ENCODE measurements at places on chromosomes 5 and 9.

DNA sequence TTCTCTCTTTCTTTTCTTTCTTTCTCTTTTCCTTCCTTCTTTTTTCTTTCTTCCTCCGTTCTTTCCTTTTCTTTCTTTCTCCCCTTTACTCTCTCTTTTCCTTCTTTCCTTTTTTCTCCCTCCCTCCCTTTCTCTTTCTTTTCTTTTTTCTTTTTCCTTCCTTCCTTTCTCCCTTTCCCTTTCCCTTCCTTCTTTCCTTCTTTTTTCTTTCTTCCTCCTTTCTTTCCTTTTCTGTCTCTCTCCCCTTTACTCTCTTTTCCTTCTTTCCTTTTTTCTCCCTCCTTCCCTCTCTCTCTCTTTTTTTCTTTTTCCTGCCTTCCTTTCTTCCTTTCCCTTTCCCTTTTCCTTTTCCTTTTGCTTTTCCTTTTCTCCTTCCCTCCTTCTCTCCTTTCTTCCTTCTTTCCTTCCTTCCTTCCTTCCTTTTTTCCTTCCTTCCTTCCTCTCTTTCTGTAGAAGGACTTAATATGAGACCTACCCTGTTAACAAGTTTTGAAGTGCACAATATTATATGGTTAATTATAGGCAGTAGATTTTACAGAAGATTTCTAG lies 142.7 kb upstream of the CD180 start:
- DNase-seq: no peak

DNA sequence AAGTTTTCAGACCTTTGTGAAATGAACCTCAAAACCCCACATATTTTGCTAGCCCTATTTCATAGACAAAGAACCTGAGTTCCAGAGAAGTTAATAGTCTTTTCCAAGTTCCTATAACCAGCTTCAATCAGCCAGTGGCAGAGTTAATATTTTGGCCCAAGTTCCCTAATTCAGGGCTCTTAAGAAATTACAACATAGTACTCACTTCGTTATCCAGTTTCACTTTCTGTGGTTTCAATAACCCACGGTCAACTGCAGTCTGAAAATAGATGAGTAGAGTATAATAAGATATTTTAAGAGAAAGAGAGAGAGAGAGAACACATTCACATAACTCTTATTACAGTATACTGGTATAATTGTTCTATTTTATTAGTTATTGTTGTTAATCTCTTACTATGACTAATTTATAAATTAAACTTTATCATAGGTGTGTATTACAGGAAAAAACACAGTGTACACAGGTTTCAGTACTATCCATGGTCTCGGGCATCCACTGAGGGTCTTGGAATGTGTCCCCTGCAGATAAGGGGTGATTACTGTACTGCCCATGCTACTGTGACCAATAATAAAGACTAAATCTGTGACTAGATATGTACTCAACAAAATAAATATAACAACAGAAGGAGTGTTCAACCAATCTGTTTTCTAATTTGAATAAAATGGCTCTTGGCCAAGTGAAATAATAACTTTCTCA lies 9.3 kb upstream of the MYOT start:
- DNase-seq: no peak

GRCh38 chr9:95266649-95267048 lies 50.9 kb downstream of the FANCC start:
- DNase-seq: no peak

DNA sequence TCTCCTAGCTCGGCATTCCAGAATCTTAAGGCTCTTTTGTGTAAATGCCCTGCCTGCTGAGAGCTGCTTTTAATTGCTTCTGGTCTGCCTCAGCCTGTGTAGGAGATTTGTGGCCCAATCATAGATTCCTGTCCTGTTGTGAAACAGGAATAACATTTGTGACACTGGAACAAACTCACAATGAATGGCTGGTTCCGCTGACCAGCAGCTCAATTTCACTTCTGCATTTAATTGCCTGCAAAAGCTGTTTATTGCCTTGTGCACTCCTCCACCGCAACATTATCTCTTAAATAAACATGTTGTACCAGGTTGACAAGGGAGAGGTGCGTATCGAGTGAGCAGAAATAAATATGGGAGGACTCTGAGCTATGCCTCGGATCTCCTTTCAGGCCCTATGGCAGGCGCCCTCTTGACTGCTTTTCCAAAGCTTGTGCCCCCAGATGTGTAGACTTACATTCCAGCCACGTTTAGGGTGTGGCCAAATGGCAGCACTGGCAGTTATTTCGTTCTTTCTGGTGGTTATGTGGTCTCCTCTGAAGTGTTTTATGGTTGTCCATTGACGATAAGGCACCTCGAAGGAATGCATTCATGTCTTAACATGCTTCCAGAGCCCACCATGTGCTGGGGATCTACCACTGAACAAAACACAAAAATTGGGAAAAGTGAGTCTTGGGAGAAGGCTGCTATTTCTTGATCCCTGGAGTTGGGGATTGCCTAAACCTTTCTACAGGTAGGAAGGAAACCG lies 58.1 kb downstream of the DMRT1 start:
- DNase-seq: no peak

DNA sequence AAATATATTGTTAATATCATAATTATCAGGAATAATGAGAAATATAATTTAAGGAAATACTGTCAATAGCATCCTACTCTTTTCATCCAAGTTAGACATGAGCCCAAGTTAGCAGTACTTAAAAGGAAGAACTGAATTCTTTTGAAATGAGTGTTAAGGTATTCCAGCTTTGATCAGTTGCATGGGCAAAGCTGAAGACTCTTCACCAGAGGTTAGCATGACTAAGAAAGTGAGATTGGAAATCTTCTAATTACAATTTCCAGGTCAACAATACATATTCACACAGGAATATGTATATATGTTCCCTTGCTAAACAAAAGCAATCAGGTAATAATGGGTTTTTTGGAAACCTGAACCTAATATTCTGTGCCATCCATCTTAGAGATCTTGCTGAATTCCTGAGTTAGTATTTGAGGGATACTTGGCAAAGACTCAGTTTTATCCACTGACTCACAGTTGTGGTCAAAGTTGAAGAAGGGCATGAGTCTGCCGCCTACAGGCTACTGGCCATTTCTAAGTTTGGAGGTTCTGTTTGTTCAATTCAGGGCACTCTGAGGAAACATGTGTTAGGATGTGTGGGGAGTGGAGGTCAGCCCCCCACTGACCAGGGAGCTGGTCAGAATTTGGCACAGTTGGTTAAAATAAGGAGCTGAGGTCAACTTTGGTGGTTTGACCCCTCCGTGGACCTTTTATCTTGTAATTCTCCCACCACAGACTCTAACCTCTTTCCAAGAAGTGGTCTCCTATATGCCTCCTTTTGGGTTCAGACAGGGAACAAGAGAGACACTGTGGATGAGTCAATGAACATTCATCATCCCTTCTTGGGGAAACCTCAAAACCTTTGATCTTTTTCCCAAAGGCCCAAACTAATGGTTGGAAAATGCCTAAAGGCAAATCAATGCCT lies 118.3 kb downstream of the PIK3R1 start:
- no peak for DNase-seq

GRCh38 chr5:173065155-173065554 lies 9.0 kb downstream of the CREBRF start:
- DNase-seq: no peak

- peak; percentile 5 for DNase-seq
These were observed 85.7 kb upstream of the MELK start for GRCh38 chr9:36486933-36487481.

GRCh38 chr9:126301985-126302603 lies 24.5 kb upstream of the MVB12B start:
- DNase-seq: no peak

DNA sequence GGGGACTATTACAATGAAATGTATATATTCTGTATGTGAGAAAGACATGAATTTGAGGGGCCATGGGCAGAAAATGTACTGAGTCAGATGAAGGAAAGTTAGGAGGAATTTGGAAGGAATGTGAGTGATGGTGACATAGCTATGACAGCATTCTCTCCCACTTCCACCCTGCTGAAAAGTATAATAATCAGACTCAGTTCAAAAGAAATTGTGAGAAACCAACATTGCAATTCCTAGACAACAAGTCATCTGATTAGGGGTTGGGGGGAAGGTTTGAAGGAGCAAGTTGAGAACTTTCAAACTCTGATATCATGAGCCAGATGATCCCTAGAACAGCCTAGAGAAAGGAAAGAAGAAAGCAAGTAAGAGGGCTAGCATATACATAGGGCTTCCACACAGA lies 370.6 kb downstream of the DMRTA1 start:
- DNase-seq: no peak

GRCh38 chr5:145796318-145796717 lies 38.8 kb downstream of the PRELID2 start:
- no peak for DNase-seq

DNA sequence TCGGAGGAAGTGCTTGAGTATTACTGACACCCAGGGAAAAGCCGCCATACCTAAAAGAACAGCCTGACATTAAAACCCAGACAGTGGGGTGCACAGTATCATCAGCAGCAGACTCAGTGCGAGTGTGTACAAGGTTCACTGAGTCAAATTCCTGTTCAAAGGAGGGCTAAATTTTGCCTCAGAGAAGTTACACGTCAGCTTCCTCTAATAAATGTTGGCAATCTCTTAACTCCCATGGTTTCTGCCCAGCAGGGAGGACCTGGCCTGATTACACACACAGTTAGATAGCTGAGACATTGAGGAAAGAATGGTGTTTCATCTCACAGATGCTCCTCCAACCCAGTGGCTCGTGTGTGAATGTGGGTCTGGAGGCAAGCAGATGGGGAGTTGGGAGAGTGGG lies 38.2 kb downstream of the NIPSNAP3B start:
- no peak for DNase-seq

GRCh38 chr9:89358985-89359384 lies 40.7 kb downstream of the SECISBP2 start:
- peak; percentile 53 for DNase-seq

- DNase-seq: no peak
These were observed 14.4 kb downstream of the SIT1 start for GRCh38 chr9:35636135-35636876.

GRCh38 chr9:115997923-115998322 lies 155.7 kb upstream of the PAPPA start:
- no peak for DNase-seq

- no peak for DNase-seq
These were observed 40.4 kb downstream of the CCL28 start for GRCh38 chr5:43371821-43372220.

GRCh38 chr9:37324691-37325490 lies 97.6 kb upstream of the GRHPR start:
- peak; percentile 21 for DNase-seq

GRCh38 chr5:57987552-57987951 lies 472.3 kb downstream of the PLK2 start:
- no peak for DNase-seq

DNA sequence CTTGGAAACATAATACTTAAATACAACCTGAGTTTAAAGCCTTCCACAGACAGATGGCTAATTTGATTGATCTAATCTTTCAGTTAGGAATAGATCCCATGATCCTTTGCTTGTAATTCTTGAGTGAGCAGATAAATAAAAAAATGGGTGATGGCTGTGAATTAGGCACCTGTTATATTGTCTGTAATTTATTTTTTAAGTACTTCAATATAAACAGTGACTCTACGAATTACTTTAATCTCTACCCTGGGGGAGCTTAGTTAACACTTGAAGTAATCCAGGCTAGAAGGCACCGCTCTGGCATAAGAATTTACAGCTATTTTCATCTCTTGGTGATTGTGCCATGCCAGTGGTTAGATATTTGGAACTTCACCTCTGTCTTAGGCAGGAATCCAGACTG lies 9.0 kb downstream of the EGFLAM start:
- no peak for DNase-seq

Measured in posterior cingulate gyrus (tissue), 11 donors.